MCF 10A (cell line): ENCODE measurements at places on chromosomes 5 and 9. TPM values are rescaled to one million over a fixed set of nuclear protein-coding genes. Genes with fewer than 3 reads are reported as not detected.
A peak's percentile ranks its signal among the peaks of the same experiment; 100 is the strongest.

DNA sequence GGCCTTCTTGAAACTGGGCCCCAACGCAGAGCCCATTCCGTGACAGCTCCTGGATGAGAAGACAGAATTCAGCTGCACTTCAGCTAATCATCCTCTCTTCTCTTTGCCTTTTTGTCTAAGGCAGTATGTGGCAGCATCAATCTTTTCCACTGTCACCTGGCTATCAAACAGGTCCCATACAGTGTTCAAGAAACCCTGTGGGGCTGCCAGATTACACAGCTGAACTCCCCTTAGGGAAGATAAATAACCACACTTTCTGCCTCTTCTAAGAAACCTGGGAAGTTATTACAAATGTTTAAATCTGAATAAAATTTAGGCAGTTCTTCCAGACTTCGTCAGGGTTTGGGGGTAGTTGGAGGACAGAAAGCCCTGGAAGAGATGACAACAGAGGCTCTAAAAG, 61.0 kb downstream of the SPEF2 start:
- DNase-seq: no peak

DNA sequence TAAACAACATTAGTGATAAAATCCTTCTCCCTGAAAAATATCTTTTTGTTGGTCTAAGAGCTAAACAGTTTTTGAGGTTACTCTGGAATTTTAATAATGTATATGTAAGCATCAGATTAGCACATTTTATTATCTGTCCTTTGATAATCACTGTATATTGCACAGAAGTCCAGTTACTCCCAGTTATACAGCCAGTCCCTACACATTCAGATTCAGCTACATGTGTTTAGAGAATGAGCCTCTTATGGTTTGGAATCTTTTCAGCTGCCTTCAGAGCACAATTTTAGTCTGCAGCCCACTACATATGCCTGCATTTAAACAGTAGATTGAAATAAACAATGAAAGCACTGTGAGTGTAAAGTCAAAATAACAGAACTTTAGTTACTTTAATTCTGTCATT, 438.2 kb downstream of the ARHGEF28 start:
- DNase-seq: no peak

GRCh38 chr5:150034662-150035061, 34.1 kb downstream of the HMGXB3 start:
- no peak for DNase-seq

GRCh38 chr9:4902135-4902475, 83.0 kb upstream of the JAK2 start:
- DNase-seq: no peak

DNA sequence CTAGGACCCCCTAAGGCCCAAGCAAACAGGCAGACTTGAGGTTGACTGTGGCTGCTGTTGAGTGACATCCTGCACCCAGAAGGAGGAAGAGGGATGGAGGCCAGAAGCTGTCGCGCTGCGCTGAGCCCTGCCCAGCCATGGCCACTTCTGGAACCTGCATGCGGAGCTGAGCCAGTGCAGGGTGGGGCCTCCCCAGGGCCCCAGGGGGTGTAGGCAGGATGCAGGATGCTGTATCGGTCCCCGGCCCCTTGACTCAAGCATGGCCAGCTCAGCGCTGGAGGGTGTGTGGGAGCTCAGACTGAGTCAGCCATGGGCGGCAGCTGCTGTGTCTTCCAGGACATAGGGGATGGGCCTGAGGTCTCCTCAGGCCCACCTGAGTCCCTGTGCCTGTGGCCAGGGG, 26.9 kb downstream of the GLT6D1 start:
- DNase-seq: no peak

DNA sequence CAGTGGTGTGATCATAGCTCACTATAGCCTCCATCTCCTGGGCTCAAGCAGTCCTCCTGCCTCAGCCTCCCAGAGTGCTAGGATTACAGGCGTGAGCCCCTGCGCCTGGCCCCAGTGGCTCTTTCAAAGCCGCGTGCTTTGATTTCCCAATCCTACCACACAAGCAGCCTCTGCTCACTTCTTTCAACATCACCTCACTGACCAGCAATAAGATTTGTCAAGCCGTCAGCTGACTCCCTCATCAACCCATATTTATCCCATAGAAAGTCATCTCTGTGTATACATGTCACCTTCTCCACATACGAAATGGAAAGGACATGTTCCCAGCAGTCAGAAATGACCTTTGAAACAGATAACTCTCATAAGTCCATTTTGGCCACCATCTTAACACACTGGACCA, 26.0 kb downstream of the SLC31A2 start:
- DNase-seq: no peak

DNA sequence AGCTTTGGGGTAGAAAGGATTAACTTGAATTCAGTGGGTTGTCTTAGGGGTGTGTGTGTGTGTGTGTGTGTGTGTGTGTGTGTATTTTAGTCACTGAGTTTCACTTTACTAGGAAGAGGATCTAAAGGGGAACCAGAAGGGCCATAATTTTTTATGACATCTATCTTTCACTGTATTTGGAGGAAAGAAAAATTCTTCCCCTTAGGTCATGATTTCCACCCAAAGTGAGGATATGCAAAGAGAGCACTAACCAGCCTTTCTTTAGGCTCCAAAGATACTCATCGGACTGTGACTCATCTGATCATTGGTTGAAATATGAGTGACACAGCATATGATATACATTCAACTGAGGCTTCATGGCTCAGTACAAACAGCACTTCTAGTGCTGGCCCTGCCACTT, 75.2 kb upstream of the RASGRF2 start:
- peak; percentile 22 for DNase-seq

- DNase-seq: no peak
Measured at GRCh38 chr9:123310551-123311249, 42.3 kb upstream of the STRBP start.

GRCh38 chr5:10328323-10328722, 20.6 kb upstream of the CMBL start:
- peak; percentile 52 for DNase-seq

- DNase-seq: no peak
Measured at GRCh38 chr9:123127512-123128075, 94.1 kb downstream of the GPR21 start.

DNA sequence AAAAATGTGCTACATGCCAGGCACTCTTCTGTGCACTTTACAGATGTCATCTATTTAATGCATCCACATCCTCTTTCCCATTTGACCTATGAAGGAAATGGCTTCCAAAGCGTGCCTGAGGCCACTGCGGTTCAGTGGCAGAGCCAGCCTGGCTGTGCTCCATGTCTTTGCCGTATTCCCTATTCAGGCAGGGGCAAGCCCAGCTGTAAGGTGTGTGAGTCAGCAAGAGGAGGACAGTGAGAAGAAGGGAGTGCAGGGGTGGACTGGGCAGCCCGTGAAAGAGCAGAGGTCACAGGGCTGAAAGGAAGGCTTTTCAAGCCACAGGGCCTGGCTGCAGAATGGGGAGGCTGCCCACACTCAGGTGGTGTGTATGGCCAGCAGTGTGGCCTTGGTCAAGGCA, 91.7 kb downstream of the HRH2 start:
- DNase-seq: peak; percentile 92

- no peak for DNase-seq
Measured at GRCh38 chr5:150498501-150498900, 9.4 kb upstream of the NDST1 start.

DNA sequence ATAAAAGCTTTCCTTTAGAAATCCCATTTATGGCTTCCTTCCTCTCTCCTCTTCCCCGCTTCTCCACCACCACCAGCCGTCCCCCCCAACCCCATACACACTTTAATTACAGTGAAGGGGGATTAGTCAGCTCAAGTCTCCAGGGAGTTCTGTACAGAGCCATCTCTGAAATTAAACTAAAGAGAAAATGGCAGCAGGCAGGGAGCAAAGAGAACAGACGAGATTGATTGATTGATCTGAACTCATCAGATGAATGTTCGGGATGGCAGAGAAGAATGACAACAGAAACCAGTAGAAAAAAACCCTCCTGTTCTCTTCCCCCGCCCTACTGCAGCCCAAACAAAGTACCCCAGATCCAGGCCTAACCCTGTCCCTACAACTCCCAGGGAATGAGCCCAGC, 241.7 kb upstream of the PANK3 start:
- DNase-seq: no peak

- peak; percentile 27 for DNase-seq
Measured at GRCh38 chr9:36974731-36975130, 59.3 kb downstream of the PAX5 start.

GRCh38 chr5:91956738-91957137, 573.6 kb upstream of the ARRDC3 start:
- DNase-seq: no peak

DNA sequence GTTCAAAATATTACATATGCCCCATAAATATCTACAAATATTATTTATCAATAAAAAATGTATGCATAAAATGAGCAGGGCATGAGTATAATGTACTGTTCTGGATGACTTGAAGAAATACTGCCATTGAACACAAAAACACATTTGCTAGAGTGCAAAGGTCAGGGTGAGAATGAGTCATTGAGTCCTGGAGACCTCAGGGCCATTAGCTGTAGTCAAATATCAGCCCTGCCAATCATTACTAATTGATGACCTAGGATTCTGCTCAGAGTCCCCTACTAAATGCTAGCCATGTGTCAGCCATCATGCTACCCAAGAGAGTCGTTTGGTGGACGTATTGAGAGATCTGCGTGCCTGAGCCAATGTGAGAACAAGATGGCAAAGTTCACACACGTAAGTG, 80.3 kb upstream of the FAM169A start:
- no peak for DNase-seq

DNA sequence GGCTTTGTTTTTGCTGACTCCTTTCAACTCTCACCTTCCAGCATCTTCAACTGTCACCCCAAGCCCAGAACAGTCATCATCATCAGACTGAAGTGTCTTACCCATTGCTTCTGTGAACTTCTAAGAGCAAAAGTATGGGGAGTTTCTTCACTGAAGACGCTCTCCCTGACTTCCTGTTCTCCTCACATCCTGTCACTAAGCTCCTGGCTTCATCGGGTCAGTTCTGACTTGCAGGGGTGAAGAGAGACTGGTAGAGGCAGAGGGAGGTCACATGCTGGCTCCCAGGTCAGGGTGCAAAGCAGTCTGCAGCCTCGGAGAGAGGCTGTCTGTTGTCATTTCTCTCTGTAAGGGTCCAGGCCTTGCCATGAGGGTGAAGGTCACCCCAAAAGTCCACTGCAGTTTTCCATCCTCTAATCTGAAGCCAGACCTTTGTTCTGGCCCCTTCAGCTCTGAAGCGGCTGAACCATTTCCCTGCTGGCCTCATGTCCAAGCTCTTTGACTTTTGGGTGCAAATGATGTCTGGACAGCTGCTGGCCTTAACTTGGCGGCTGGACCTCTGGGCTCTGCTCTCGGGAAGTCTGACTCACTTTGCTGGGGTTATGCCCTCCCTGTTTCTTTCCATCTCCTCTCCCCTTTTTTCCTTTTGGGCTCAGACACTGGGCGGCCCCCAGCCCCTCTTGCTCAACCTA, 305.0 kb downstream of the RAB3C start:
- no peak for DNase-seq

DNA sequence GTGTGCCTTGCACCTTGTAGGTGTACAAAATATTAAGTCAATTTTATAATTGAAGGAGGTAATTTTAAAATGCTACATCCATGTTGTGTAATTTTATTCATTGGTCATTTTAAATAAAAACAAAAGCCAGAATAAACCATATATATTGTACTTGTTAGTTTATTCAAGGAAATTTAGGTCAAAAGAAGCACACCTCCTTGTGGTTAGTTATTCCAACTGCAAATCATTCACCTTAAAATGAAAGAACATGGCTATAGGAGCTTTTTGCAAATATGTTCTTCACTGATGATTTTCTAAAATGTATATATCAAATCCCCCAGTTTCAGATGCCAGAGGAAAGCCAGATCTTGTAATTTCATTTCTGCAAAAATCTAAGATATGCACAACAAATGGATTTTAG, 5.4 kb upstream of the MOCS2 start:
- peak; percentile 24 for DNase-seq

DNA sequence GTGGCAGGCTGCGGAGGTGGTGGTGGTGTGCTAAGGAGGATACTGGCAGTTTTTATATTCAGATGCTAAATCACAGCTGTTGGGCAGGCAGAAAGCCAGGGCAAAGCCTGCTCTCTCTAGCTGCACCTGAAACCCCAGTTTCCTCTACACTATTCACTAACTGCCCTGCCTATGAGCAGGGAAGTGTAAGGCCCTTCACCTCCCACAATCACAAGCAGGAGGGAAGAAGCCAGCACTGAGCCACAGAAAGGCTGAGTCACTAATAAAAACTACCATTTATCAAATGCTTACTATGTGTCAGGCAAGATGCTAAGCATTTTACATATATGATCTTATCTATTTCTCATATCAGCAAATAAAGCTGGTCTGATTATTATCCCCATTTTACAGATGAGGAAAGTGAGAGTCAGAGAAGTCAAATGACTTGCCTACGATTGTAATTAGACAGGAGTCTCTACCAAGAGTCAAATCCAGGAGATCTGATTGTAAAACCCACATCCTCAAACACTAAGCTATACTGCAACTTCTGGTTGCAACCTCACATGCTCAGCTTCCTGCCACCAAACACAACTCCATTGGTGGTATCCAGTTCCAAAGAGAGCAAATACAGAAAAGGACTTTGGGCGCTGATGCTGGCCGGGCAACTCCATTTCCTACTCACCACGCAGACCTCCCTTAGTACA, 17.7 kb upstream of the IL6ST start:
- DNase-seq: no peak

- peak; percentile 56 for DNase-seq
Measured at GRCh38 chr5:65721050-65721719, 724 bp downstream of the SGTB start.

GRCh38 chr9:37253377-37253937, 133.1 kb downstream of the ZCCHC7 start:
- no peak for DNase-seq

- no peak for DNase-seq
Measured at GRCh38 chr5:2642684-2643345, 108.7 kb downstream of the IRX2 start.

GRCh38 chr5:179259731-179260323, 85.4 kb downstream of the ADAMTS2 start:
- no peak for DNase-seq

GRCh38 chr9:18638371-18639249, 164.7 kb downstream of the ADAMTSL1 start:
- DNase-seq: no peak

GRCh38 chr5:55234121-55234700, 803 bp upstream of the CCNO start:
- peak; percentile 53 for DNase-seq

GRCh38 chr5:180673371-180674089, 24.1 kb upstream of the FLT4 start:
- DNase-seq: no peak

- DNase-seq: peak; percentile 30
Measured at GRCh38 chr9:119164716-119165115, 204.5 kb downstream of the BRINP1 start.

- DNase-seq: no peak
Measured at GRCh38 chr5:10671041-10672008, 89.7 kb downstream of the DAP start.

The PDE6A gene
- total RNA-seq: 0.22 and 0.42 TPM in 2 replicates

The ESM1 gene
- total RNA-seq: not detected in 2 replicates

The GGTA1 gene
- not detected in 2 replicates for total RNA-seq

The ELOVL7 gene
- total RNA-seq: 10.3 and 14.3 TPM in 2 replicates

The SPINK7 gene
- not detected in 2 replicates for total RNA-seq

The GLRA1 gene
- total RNA-seq: not detected in 2 replicates

The BAAT gene
- 0.14 and 0.15 TPM in 2 replicates for total RNA-seq

The CMBL gene
- 17.6 and 24.9 TPM in 2 replicates for total RNA-seq

The HTR1A gene
- not detected in 2 replicates for total RNA-seq

The LCN2 gene
- 7.7 and 41.6 TPM in 2 replicates for total RNA-seq
